Left hindlimb (tissue), 1 donor: ENCODE measurements at places on chromosomes 11 and 22.

- peak; percentile 85 for DNase-seq
Measured at GRCh38 chr11:62905927-62906531, 15.1 kb downstream of the CHRM1 start.

- DNase-seq = no peak
Measured at GRCh38 chr11:3146612-3147256, 18.4 kb downstream of the OSBPL5 start.

DNA sequence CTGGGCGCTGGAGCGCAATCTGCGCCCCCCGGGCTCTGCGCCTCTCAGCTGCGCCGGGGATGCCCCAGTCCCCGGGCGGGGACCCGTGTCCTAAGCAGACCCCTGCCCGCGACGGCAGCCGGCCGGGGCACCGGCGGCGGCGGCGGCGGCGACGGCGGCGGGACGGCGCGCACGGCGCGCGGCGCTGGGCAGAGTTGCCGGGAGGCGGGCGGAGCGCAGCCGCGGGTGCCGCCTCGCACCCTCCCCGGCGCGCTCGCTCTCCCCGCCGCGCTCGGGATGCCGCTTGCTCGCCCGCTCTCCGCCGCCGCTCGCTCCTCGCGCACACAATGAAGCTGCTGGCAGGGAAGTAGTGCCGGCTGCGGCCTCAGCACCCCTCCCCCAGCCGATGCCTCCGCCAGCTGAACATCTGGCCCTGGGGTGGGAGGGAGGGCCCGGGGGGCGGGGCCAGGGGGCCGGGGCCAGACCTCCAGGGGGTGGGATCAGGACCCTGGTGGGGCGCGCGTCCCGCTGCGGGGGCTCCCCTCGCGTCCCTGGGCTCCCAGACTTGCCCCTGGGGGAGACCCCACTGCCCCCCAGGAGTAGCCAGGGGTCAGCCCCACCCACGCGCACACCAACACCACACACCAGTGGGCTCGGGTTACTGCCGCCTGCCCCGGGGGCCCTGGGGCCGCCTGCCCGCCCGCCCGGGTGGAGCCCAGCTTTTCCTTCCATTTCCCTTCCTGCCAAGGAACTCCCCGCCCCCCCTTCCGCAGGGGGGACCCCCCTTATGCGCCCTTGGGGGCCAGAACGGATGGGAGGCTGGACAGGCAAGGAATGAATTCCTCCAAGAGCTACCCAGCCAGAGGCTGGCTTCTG is at the start of gene RCOR2:
Gene RCOR2, minus strand, starts transcription at position 328 of the 855 bp plus-strand sequence. CDS start 708 bp downstream, outside the sequence.
- peak; percentile 93 for DNase-seq

- peak; percentile 87 for DNase-seq
Measured at GRCh38 chr11:22432291-22433093, 94.3 kb downstream of the SLC17A6 start.

- DNase-seq = no peak
Measured at GRCh38 chr22:42872821-42873220, 15.7 kb upstream of the ARFGAP3 start.

GRCh38 chr11:30244265-30244664 is 13.5 kb downstream of the FSHB start:
- DNase-seq = no peak

DNA sequence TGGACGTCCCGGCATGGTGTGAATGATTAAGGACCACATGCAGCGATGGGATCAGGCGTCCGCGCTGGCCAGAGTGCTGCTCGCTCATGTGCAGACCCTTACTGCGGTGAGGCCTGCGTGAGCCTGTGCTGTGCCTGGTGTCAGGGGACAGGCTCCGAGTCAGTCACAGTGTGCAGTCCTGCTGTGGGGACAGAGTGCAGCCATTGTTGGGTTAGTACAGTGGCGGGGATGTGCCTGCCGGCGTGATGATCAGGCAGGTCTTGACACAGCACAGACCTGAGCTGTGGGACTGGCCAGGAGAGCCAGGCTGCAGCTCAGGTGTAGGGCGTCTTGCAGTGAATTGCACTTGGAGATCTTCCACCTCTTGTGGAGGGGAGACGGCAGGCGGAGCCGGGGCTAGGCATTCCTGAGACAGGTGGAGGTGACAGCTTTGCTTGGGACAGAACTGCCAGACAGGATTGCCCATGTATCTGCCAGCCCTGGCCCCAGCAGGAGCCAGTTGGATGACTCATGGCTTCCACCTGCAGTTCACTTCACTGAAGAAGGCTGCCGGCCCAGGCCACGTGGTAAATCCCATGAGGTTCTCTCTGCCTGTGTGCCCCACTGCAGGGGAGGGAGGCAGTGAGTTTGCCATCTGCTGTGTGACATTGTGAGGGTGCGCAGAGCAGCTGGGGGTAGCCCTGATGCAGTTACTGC is 17.3 kb downstream of the TRMU start:
- no peak for DNase-seq

DNA sequence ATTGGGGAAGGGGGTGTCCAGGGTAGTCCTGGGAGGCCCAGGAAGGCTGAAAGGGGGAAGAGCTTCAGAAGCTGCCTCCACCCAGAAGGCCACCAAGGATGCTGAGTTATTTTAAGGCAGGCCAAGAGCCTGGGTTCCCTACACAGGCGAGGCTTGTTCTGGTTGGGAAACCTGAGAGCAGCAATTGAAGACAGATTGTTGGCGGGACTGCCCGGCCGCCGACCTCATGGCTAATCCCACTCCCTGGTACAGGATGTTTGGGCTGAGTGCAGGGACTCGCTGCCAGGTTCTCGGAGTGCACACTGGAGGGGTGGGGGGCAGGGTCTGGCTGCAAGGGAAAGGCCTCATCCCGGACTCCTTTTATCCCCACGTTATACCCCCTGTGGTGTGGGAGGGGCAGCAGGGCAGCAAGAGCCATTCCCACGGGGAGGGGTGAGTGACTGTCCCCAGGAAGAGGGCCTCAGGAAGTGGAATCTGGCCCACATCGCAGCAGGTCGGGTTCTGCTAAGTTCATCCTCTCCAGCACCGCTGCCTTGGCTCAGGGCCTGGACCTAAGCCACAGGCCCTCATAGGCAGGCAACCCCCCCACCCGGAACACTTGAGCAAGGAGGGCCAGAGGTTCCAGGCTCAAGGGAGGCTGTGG is 43.6 kb upstream of the PRR5 start:
- DNase-seq = peak; percentile 91

DNA sequence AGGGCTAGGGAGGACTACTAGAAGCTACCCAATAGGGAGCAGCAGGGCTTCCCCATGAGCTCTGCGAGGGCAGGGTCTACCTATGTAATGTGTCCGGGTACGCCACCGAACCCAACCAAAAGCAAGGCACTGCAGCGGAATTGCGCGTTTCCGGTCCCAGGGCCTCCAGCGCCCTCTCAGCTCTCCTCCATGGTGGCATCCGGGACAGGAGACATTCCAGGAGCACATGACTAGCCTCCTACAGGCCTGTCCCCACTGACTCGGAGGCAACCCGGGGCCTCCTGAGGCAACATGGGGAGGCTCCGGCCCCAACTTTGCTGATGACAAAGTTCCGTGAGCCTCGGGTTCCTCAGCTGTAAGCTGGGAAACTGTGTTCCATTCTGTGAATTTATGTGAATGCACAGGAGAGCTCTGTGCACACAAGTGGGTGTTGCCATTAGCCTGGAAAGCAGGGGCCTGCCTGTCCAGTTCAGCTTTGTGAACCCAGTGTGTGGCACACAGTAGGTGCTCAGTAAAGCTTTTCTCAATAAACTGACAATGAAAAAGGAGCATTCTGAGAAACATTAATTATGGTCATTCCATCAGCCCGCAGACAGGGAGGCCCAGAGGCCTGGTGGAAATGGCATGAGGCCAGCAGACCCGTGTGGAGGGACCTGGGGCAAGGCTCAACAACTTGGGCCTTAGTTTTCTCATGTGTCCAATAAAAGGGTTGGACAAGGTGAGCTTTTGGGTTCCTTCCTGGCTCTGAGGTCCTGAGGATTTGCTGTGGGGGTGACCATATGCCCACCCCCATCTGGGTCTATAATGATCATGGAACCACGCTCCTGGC is 50.3 kb downstream of the CHRDL2 start:
- DNase-seq = no peak

DNA sequence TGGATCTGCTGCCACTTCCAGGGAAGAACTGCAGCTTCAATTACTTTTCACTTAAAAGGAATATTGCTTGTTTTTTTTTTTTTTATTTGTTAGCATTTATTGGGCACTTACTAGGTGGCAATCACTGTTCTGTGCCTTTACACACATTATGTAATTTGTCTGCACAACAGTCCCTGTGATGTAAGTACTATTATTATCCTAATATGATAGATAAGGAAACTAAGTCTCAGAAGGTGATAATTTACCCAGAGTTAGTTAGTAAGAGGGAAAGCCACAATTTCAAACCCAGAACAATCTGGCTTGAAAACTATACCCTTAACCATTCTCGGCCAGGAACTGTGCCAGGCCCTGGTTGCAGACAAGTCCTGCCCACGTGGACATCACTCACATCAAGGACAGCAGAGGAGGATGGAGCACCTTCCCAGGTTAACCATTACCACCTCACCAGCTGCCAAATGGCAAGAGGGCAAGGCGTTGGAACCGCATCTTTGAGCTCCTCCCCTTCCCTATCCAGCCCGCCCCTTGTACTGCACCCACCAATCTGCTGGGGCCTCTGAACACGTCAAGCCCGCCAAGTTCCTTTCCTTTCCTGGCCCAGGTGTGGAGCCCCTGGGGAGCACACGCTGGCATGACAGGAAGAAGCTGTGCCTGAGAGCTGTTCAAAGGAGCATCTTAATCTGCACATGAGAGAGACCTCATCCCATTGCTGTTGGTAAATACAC is 78.4 kb downstream of the NAV2 start:
- no peak for DNase-seq

DNA sequence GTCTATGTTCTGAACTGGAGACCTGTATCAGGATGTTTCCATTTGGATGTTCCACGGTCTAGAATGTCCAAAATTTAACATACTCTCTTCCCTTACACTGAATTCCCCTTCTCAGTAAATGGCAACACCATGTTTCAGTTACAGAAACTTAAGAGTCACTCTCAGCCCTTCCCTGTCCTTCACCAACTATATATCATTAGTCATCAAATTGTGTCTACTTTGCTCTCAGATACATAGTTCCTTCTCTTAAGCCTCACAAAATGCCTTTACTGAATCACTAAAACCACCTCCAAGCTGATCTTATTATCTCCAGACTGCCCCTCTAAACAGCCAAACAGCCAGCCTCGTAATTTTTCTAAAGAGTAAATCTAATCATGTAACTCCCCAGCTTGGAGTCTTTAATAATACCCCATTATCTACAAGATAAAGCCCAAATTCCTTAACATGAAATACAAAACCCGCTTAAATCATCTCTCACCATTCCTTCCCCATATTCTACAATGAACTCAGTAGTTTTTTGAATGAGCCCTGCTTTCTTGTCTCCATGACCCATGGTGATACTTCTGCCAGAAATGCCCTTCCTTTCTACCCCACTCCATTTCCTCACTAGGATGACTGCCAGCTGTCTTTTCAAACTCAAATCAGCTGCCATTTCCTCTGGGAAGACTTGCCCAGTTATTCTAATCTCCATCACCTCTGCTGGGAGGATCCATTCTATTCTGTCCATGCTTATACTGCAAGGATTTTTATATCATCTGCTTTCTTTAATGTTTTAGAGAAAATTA is 102.7 kb upstream of the ARHGAP42 start:
- no peak for DNase-seq

GRCh38 chr11:3058753-3059664 is 1.8 kb upstream of the CARS1 start:
- no peak for DNase-seq

DNA sequence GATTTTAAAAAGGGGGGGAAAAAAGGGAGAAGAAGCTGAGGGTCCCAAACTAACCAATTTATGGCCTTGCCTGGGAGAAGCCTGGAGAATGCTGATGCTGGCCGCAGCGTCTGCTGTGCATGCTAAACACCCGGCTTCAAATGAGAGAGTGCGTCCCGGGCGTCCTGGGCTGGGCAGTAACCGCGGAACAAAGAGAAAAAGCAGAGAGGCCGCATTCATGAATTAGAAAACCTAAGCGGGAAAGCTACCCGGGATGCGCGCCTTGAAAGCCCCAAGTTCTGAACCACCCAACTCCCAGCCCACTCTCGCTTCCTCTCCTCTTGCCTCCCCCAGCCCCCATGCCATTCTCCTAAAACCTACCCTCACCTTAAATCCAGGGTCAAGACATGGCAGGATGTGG is 6.5 kb downstream of the MN1 start:
- DNase-seq = no peak

DNA sequence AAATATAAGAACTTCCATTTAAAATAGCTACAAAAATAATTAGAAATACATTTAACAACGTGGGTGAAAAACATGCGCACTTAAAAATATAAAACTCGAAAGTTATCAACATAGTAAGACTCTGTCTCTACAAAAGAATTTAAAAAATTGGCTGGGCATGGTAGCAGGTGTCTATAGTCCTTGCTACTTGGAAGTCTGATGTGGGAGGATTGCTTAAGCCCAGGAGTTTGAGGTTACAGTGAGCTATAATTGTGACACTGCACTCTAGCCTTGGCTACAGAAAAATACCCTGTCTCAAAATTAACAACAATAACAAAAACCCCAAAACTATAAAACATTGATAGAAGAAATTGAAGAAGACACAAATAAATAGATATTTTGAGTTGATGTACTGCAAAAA is 13.8 kb upstream of the CASP12 start:
- DNase-seq = no peak

DNA sequence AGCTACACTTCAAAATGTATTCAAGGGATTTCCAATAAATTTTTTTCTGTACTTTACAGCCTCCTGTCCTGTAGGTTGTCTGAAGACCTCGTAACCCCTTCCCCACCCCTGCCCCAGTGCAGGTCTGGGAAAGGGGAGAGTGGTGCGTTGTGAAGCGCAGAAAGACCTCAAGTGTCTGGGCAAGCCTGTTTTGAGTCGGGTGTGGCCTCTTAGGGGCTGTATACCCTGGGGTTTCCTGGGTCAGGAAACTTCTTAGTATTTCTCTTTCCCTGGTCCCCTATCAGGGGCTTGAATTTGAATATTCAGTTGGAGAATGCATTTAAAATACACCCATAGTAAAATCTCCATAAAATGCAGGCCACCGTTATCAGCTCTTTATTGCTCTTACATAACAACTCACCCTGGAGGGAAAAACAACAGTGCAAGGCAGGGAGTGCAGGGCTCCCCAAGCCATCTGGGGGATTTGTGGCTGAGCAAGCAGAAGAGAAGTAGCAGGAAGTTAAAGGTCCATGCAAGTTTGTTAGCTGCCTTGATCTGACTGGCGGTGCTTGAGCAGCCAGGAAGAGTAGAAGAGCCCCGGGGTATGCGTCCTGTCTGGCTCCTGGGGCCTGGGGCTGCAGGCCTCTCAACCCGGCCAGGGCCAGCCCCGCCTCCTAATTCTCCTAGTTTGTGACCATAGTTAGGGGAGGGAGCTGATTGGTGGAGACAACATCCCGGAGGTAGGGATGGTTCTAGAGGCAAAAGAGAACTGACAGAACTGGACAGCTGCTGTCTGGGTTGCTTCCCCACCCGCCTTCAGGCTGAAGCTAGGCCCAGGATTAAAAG is 25.7 kb downstream of the ARHGAP1 start:
- no peak for DNase-seq

GRCh38 chr11:1201395-1202153 is 21.3 kb upstream of the MUC5B start:
- DNase-seq = no peak

- DNase-seq = no peak
Measured at GRCh38 chr11:84722583-84723108, 904.5 kb downstream of the DLG2 start.

GRCh38 chr11:10309163-10310093 is 4.6 kb downstream of the ADM start:
- peak; percentile 74 for DNase-seq

GRCh38 chr11:7844521-7844920 is 47.8 kb upstream of the OR5P2 start:
- no peak for DNase-seq

- DNase-seq = no peak
Measured at GRCh38 chr11:66617155-66617834, 865 bp downstream of the RBM14 start.
